ENCODE measurements at places on chromosomes 13 and 19.

- no peak for DNase-seq
Measured at GRCh38 chr13:77345150-77345780, 18.4 kb upstream of the MYCBP2 start.

DNA sequence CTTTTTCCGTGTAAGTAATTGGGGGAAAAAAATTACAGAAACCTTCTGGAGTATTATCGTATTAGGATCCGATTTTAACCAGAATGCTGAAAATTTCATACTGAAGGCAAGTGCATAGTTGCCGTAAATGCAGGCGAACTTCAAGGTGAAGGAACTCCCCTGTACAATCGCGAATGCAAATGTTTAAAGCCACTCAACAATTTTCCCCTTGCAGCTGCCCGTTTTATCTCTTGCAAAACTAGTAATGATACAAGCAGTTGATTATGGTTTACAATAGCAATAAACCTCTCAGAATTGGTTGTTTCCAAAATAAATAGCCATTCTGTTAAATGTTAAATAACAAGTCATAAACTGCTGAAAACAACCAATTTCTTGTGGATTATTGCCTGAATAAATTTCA, 105.7 kb downstream of the DNAJC15 start:
- no peak for DNase-seq

DNA sequence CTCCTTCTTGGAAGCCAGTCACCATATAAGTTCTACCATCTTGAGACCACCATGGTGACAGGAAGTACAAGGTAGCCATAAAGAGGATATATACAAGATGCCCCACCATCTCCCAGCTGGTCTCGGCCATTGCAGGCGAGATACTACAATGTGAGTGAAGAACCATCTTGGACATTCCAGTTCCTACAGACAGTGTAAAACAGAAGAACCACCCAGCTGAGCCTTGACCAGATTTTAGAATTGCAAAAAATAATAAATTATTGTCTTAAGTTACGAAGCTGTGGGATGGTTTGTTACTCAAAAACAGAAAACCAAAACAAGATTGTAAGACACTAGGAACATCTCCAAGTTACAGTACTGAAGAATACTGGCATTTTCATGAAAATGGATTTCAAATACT, 43.6 kb downstream of the DOCK9 start:
- DNase-seq: no peak

GRCh38 chr19:1230783-1231489, 6.9 kb downstream of the CBARP start:
- DNase-seq: no peak

DNA sequence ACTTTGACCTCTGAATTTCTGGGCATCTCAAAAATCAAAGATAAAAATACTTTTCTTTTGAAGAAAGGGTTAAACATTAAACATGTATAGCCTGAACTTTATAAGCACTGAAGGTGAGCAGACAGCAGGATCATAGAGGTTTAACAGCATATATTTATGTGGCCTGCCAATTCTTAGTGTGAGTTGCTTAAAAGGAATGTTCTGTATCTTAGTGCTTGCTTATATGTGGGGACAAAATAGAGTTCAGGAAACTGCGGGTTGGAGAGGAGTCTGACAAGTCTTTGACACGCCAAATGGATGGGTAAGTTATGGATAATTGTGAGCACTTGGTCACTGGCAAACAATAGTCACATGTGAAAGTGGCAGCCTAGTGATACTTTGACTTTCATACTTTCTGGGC, 1419.4 kb upstream of the SPRY2 start:
- DNase-seq: no peak

DNA sequence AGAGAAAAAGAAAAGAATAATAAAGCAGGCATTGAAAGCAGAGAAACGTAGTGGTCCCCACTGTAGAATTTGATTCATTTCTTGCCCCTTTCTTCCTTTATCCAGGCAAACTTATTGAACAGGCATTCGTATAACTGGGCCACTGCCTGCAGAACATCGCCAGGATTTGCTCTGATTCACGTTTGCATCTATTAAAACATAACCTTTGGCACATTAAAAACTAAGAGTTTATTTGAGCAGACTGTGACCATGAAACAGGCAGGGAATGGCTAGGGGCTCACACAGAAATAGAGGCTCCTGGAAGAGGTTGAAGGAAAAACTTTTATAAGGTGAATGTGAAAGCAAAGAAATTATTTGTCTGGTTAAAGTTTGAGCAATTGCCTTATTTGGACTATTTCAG, 12.5 kb upstream of the SUPT20H start:
- no peak for DNase-seq

- no peak for DNase-seq
Measured at GRCh38 chr13:54177466-54177865, 1148.9 kb downstream of the OLFM4 start.

GRCh38 chr13:113077953-113078901, 27.4 kb upstream of the F7 start:
- DNase-seq: no peak

- no peak for DNase-seq
Measured at GRCh38 chr19:11168568-11168967, 13.0 kb upstream of the SPC24 start.

- DNase-seq: no peak
Measured at GRCh38 chr13:112638157-112638750, 50.3 kb upstream of the TUBGCP3 start.

DNA sequence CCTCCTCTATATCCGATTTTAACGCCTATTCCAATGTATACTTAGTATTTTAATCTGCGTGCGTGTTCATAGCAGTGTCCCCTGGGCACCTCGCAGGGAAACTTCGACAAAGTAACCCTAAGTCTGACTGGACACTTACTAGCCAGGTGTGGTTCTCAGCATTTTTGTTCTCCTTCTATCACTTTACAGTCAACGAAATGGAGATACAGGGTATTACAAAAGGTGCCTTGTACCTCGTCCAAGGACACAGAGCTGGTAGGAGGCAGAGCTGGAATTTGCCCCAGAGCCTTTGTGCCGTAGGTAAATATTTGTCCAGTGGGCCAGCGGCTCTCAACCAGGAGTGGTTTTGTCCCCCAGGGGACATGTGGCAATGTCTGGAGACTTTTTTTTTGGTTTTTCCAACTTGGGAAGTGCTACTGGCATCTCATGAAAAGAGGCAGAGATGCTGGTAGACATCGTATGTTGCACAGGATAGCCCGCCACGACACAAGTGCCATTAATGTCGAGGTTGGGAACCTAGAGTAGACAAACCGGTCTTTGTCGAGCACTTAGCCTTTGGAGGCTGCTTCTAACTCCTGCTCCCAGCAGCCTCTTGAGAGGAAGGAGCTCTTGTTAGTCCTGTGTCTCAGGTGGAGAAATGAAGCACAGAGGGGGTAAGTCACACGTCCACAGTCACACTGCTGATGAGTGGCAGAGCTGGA, 1.1 kb downstream of the ZNF444 start:
- DNase-seq: no peak

GRCh38 chr19:14023404-14024235, 4.3 kb upstream of the RLN3 start:
- no peak for DNase-seq

DNA sequence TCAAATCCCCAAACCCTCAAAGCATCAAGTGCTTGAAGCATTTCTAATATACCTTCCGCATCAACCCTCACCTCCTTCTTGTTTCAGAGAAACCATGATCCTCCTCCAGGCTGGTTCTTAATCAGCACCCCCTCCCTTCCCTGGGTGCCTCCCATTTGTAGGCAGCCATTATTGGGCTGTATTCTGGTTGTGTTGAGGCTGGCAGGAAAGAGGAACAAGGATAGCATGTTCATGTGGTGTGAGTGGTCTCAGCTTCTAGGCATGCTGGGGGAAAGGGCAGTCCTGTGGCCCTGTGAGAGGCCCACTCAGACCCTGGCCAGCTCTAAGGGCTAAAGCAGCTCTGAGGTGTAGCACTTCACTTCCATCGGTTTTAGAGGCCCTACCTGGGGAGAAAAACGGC, 18.9 kb upstream of the TRIM13 start:
- DNase-seq: no peak

DNA sequence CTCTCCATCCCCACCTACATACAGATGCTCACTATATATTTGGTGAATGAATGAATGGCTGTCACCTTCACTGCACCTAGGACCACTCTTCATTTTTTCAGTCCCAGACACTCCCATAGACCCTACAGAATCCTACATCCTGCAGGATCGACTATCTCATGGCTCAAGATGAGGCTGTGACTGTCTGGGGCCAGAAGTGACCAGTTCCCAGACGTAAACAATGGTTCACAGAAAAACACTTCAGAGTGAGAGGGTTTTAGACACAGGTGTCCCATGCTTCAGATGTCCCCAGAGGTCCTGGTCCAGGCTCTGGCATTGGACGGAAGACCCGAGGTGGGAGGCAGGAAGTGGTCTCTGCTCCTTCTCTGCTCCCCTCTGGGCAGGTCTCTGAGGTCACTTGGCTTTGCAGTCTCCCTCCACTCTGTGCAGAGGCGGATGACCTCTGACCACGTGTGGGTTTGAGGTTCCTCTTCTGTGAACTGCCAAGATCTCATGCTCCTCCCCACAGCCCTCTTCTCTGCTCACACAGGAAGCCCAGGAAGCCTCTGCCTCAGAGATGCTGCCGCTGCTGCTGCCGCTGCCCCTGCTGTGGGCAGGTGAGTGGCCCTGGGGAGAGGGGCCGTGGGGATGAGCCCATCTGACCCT, 24.9 kb downstream of the SIGLEC7 start:
- DNase-seq: no peak

GRCh38 chr13:85896516-85897450, 97.6 kb upstream of the SLITRK6 start:
- no peak for DNase-seq

DNA sequence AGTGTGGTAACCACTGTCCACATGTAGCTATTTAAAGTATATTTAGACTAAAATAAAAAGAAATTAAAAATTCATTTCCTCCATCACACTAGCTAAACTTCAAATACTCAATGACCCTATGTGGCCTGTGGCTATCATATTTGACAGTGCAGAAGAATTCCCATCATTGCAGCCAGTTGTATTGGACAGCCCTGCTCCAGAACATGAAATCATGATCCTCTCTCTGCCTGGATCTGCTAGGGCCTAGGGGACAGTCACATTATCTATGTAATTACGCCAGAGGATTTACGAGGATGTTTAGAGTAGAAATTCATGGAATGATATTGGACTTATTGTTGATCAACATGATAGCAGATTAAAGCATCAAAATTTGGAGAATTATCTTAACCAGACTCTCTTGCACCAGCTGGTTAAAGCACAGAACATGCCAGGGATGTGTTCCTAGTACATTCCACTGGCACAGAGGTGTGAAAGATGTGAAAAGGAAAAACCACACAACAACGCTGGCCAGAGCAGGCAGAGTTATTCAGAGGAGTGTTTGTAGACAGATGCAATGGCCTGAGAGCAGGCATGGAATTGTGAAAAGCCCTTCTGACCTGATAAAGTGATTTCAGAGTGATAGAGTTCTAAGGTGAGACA, 108.9 kb upstream of the STARD13 start:
- DNase-seq: no peak

DNA sequence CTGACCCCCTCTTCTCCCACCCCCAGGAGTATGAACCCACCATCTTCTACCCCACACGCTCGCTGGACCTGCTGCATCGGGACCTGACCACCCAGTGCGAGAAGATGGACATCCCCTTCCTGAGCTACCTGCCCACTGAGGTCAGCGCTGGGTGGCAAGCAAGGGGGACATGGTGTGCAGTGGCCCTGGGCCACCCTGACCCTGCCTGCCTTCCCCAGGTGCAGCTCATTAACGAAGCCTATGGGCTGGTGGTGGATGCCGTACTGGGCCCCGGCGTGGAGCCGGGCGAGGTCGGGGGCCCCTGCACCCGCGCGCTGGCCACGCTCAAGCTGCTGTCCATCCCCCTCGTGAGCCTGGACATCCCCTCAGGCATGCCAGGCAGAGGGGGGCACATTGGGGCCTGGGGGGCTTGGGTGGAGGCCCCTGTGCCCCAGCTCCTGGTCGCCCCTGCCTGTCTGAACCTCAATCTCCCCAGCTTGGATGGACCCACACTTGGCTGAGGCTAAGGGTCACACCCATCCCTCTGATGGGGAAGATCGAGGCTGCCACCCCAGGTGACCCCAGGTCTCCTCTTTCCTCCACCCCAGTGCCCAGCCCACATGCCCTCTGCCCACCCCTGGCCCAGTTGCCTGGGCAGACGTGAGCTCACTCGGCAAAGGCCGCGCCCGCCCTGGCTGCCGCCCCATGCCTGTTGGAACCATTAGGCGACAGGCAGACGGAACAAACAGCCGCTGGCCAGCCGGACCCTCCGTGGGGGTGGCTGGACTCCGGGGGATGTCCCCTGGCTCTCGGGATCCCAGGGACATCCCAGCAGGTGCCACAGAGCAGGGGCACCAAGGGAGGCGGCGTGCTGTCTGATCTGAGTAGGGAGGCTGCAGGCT, 2.5 kb upstream of the CILP2 start:
- no peak for DNase-seq

- DNase-seq: no peak
Measured at GRCh38 chr13:33610438-33611120, 207.4 kb upstream of the RFC3 start.

DNA sequence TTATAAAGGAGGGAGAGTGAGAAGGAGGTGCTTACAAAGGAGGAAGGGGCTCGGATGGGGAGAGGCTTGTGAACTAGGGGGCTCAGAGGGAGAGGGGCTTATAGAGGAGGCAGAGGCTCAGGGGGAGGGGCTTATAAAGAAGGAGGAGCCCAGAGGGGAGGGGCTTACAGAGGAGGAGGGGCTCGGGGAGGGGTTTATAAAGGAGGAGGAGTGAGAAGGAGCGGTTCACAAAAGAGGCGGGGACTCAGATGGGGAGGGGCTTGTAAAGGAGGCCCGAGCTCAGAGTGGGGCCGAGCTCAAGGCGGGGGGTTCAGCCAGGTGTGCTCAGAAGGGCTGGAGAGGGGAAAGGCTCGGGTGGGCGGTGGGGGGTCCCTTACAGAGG, 500 bp downstream of the SMIM24 start:
- no peak for DNase-seq

DNA sequence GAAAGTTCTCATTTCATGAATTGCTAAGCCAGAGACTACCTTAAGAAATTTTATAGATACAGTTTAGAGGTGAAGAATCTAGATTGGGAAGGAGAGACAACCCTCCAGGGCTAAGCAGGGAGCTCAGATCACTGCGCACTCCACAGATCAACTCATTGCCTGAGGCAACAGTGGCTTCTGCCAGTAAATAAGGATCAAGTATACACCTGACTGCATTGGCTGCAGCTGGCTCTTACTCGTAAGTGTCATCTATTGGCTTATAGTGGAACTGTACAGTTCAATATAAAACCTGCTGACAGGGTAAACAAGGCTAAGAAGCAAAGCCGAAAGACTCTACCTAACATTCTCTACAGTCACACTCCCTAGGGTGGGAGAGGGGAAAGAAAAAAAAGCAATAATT, 18.0 kb upstream of the C1QTNF9B start:
- DNase-seq: no peak

DNA sequence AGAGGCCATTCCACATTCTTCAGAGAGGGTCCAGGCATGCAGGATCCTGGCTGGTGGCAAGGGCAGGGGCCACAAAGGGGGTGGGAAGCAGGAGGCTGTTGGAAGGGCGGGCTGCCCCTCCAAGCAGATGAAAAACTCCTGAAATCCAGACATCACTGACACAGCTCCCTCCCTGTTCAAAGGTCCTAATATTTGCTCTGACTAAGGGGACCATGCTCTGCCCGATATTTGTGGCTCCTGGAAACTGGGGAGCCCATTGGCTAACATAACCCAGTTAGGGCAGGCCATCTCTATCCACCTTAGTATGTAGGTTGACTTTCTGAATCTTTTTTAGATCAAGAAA, 3.3 kb upstream of the CDX2 start:
- DNase-seq: no peak

Data from GM19239 (cell line).